ENCODE measurements at places on chromosomes 3 and 15. TPM values are rescaled to one million over a fixed set of nuclear protein-coding genes. Genes with fewer than 3 reads are reported as not detected.

DNA sequence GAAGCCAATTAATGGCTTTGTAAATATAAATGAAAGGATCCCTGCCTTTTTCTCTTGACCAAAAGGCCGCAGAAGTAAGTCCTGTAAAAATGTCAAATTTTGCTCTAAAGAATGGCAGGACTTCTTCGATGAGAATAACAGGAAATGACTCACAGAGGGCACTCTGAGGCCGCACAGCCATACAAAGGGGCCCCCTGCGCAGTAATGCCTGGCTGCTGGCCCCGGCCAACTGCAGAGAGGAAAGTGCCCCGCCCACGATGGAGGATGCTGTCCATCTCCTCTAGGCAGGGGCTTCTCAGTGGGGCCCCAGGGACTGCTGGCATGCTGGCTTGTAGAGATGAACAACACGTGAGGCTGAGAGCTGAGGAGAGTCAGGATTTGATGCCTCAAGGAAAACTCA, 18.1 kb upstream of the SCN10A start:
- DNase-seq = no peak

The ACAP2 gene
- 36.4 TPM for polyA plus RNA-seq

- DNase-seq = no peak
These were observed 136.0 kb upstream of the DAZL start for GRCh38 chr3:16741103-16741758.

GRCh38 chr15:23648920-23649515, 1.4 kb upstream of the MAGEL2 start:
- no peak for DNase-seq

The LRRC2 gene
- 2.4 TPM for polyA plus RNA-seq

GRCh38 chr3:33799202-33799551, 747 bp downstream of the PDCD6IP start:
- DNase-seq = no peak

DNA sequence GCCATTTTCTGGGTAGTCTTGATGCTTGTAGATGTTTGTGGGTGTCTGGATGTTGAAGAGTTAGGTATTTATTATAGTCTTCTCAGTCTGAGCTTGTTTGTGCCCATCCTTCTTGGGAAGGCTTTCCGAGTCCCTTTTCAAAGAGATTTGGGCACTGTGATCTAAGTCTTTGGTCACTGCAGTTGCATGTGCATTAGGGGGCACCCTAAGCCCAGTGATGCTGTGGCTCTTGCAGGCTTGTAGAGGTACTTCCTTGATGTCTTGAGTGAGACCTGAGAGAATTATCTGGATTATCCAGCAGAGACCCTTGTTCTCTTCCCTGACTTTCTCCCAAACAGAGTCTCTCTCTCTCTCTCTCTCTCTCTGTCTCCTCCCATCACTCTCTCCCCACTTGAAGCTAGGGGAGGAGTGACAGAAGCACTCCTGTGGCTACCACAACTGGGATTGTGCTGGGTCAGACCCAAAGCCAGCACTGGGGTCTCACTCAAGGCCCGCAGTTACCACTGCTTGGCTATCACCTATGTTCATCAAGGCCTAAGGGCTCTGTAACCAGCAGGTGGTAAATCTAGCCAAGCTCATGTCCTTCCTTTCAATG, 68.5 kb downstream of the TMCO5A start:
- DNase-seq = no peak
